ENCODE measurements at places on chromosomes 2 and 18.

GRCh38 chr2:159275111-159275510 is 11.4 kb downstream of the WDSUB1 start:
- no peak for DNase-seq

DNA sequence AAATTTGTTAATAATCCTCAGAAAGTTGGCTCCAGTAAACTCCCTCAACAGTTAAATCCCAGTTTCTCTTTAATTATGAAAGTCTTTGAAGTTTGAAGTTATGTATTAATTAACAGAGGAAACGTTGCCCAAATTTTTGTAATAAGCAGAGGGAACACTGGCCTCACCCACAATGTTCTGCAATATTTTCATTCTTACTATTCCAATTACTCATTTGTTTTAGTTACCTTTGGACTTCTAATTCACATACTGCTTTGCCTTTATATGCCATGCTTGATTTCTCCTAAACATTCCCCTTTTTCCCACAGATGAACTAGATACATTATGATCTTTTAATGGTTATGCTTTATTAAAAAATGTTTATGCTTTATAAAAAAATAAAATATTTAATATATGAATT is 61.3 kb downstream of the RELCH start:
- DNase-seq: no peak

DNA sequence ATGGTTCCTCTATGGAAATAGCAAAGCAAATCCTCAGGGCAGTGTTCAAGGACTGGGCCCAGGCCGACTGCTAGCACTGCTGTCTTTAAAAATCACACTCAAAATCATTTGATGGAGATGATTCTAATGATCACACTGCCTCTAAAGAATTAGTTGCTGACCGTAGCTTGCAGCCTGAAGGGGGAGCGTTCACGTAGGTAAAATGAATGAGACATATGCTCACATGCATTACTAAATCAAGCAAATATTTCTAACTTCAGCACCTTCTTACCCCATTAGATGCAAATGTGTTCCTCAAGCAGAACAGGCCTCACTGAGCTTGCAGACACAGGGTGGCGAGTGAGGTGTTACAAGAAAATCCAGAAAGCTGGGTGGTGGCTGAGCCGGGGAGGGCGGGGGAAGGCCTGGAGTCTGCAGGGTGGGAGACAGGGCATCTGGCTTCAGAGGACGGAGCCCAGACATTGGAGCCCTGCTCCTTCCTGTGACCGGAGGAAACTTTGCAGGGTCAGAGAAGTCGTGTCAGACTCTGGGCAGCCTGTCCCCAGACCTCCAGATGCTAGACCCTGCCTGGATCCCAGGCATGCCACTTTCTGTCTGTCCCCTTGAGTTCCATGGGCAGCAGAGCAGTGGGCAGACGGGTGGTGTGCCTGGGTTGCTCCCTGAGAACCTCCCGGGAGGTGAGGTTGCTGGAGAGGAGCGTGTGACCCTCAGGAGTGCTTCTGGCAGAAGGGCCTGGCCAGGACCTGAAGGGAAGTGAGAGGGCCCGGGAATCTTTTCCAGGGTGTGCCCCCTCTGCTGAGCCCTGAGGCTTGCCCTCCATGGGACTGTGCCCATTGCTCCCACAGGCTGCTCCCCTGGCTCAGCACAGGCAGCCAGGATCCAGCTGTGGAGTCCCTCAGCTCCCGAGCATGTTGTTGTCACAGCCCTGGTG is 7.1 kb upstream of the NPPC start:
- DNase-seq: no peak

DNA sequence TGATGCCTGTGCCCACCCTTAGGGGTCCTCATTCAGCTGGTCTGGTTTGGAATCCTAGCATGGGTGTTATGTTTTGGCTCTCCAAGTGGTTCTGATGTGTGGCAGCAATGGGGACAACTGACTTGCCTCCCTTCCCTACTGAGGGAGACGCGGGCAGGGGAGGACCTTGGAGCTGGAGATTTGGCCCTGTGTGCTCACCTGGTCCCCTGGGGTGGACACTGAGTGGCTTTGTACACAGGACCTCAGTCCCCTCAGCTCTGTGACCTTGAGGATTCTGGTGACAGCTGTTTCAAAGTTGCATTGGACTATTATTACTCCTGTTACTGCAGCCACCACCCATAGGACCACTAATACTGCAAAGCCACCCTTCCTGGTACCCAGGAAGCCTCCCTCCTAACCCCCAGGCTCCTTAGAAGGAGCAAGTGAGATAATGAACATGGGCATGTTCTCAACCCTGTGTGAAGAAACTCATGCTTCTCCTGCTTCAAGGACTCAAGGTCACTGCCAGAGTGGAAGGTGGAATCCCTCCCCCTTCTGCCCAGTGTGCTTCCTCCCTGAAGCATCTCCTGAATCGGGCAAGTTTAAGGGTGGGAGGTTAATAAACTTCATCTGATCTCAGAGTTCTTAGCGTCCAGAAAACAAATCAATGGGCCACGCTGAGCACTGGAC is 26.5 kb downstream of the TMEM182 start:
- no peak for DNase-seq

DNA sequence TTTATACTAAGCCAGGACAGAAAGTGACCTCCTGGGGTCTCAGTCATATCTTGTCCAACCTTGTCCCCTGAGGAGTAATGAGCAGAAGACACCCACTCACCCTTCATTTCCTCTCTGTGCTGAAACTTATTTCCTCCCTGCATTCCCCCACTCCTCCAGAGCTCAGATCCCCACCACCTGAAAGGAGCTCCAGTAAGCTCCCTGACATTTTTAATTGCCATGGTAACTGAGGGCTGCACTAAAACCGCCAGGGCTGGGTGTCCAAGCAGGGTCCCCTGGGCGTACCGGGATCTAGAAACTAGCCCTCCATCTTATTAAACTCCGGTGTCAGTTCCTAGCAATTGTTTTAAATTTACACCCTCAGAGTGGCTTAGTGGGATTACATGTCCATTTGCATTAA is 393.3 kb upstream of the HNRNPA3 start:
- no peak for DNase-seq

DNA sequence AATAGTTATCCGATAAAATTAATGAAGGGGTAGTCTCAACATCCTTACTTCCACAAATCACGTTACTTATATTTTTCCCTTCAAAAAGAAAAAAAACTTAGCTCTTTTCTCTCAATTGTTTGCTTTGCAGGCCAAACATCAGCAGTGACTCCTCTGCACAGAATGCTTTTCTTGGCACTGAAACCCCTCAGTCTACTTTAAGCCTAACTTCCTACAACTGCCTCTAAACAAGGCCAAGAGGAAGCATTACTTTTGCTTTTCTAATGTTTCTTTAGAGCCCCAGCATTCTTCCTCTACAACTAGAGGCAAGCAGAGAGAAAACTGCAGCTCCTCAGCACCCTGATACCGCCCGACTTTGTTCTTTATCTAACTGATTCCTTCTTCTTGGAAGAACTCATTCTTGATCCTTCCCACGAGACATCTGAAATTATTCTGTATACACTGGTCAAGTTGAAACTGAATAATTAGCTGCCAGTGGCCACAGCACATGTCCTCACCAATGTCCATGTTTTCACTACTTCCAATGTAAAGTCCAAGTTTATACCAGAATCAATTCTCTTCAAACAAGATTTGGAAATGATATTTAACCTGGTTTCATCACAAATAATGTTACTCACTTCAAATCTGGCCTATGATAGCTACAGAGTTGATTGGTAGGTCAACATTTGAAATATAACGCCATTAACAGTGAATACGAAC is 55.3 kb downstream of the DTNB start:
- no peak for DNase-seq

GRCh38 chr2:152426801-152427200 is 91.8 kb downstream of the FMNL2 start:
- no peak for DNase-seq

GRCh38 chr2:10934979-10935350 is 23.2 kb downstream of the KCNF1 start:
- DNase-seq: no peak
